ENCODE measurements at places on chromosomes 5 and 9. TPM values are rescaled to one million over a fixed set of nuclear protein-coding genes. Genes with fewer than 3 reads are reported as not detected.

DNA sequence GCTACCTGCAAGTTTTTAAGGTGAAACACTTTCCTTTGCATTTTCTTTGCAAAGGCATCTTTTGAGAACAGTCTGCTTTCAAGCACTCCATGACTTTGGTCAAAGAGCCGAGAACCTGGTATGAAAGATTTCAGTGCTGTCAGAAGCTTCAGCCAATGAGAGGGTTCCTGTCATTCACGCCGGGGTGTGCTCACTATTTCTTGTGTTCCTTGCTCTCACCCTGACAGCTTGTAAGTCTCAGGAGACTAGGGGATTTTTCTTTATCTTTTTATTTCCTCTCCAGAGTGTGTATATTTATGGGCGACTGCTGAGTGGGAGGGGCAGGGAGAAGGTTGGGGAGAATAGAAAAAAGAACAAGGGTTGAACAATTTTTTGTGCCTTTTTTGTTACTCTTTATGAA is 334.0 kb downstream of the PSAT1 start:
- DNase-seq = no peak
- no peaks in the 10 kb centered on the region for H3K27me3 ChIP-seq
- H3K4me1 ChIP-seq = no peaks in the 10 kb centered on the region
- no peak overlapping the region for H3K27ac ChIP-seq
- no peak overlapping the region for H3K4me3 ChIP-seq
- no peaks in the 10 kb centered on the region for H3K36me3 ChIP-seq

- no peak overlapping the region for H3K4me3 ChIP-seq
- no peaks in the 10 kb centered on the region for H3K27me3 ChIP-seq
- no peak overlapping the region for H3K27ac ChIP-seq
Measured at GRCh38 chr5:44275908-44276307, 113.3 kb downstream of the FGF10 start.

GRCh38 chr5:176996780-176997179 is 9.8 kb downstream of the UIMC1 start:
- peaks cover 6% of the 10 kb centered on the region for H3K36me3 ChIP-seq
- no peaks in the 10 kb centered on the region for H3K4me1 ChIP-seq
- no peak overlapping the region for H3K27ac ChIP-seq
- DNase-seq = no peak
- no peaks in the 10 kb centered on the region for H3K27me3 ChIP-seq
- H3K4me3 ChIP-seq = no peak overlapping the region

DNA sequence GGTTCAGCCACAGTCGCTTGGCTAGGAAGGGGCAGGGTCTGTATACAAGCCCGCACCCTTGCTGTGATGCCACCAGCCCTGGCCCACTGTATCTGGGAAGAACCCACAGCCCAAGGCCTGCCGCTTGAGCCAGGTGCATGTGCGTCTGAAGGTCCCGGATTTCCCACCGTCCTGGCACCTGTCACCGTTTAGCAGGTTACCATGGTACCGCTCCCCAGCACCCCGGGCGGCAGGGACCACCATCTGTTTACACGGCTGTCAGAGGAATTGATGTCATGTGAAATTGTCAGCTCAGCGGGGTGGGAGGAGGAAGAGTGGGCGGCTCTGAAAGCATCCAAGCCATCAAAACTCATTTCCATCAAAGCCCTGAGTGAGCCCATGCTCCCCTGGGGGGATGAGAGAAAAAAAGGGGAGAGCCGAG is 92.7 kb downstream of the HRH2 start:
- DNase-seq = no peak
- no peaks in the 10 kb centered on the region for H3K27me3 ChIP-seq
- H3K4me3 ChIP-seq = no peak overlapping the region
- H3K27ac ChIP-seq = no peak overlapping the region

- H3K27ac ChIP-seq = no peak overlapping the region
- H3K4me3 ChIP-seq = no peak overlapping the region
- H3K27me3 ChIP-seq = no peaks in the 10 kb centered on the region
- H3K36me3 ChIP-seq = peaks cover 7% of the 10 kb centered on the region
- peaks cover 15% of the 10 kb centered on the region for H3K4me1 ChIP-seq
Measured at GRCh38 chr5:172235827-172236736, 42.1 kb downstream of the EFCAB9 start.

GRCh38 chr9:3865141-3865772 is 339.5 kb upstream of the RFX3 start:
- no peak overlapping the region for H3K4me3 ChIP-seq
- no peaks in the 10 kb centered on the region for H3K4me1 ChIP-seq

DNA sequence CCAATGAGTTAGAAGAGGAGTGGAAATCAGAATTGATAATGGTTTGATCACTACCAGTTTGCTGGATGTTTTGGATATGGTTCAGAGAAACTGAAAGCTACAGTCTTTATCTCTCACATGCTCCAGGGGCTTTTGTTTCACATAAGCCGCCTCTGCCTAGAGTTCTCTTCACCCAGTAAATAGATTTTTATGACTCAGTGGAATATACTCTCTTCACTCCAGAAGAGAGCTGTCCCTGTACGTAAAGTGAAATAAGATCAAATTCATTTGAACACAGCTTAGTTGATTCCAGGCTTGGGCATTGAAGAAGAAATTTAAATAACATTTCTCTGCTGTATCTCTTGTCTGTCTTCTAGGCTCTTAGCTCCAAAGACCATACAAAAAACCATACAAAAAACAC is 184.9 kb downstream of the TRPM3 start:
- no peak for DNase-seq
- H3K27ac ChIP-seq = no peak overlapping the region
- H3K27me3 ChIP-seq = no peaks in the 10 kb centered on the region

GRCh38 chr9:131113655-131114054 is 11.7 kb upstream of the NUP214 start:
- H3K4me1 ChIP-seq = peaks cover 7% of the 10 kb centered on the region
- H3K36me3 ChIP-seq = peaks cover 31% of the 10 kb centered on the region
- no peaks in the 10 kb centered on the region for H3K27me3 ChIP-seq

GRCh38 chr9:128637656-128638055 is 19.0 kb downstream of the DYNC2I2 start:
- 0 out of 2 replicates have a peak, but pooled peaks cover 8% of the 10 kb centered on the region for H3K4me1 ChIP-seq
- H3K27ac ChIP-seq = no peak overlapping the region
- H3K27me3 ChIP-seq = no peaks in the 10 kb centered on the region
- peaks cover 9% of the 10 kb centered on the region for H3K36me3 ChIP-seq

GRCh38 chr5:141691286-141691866 is 9.3 kb upstream of the ARAP3 start:
- H3K4me1 ChIP-seq = peaks cover 15% of the 10 kb centered on the region
- H3K27ac ChIP-seq = no peak overlapping the region
- no peak for DNase-seq
- H3K36me3 ChIP-seq = no peaks in the 10 kb centered on the region
- H3K4me3 ChIP-seq = no peak overlapping the region

DNA sequence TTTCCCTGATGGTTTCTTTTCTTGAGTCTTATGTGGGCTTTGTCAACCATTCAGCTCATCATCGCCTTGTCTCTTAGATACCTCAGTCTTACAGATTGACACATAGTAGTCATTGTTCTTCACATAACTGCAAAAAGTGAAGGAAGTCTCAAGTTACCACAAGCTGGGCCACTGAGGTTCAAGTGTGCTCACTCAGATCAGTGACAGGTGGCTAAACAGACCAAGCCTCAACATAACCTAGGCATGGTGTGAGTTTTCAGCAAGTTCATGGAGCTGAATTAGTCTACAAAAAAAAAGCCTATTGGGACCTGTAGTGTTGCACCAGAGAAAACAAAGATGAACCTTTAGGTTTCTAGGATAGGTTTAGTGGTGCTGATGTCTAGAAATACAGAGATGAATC is 58.2 kb downstream of the RFK start:
- DNase-seq = no peak
- H3K4me1 ChIP-seq = no peaks in the 10 kb centered on the region
- no peaks in the 10 kb centered on the region for H3K36me3 ChIP-seq
- H3K27ac ChIP-seq = no peak overlapping the region

DNA sequence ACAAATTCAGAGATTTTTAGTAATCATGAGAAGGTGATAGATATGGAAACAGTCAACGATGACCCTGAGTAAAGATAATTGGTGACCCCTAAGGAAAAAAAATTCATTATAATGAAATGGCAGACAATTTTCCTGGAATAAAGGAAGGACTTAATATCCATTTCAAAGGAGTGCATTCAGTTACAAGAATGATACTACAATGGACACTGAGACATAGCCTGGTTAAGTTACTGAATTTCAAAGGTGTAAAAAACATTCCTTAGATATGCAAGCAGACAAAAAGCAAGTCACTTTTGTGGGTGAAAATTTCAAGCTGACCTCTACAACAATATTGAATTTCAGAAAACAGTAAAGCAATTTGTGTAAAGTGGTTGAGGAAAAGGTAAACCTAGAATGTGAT is 1012.5 kb upstream of the SEMA6A start:
- no peaks in the 10 kb centered on the region for H3K36me3 ChIP-seq
- H3K27ac ChIP-seq = no peak overlapping the region
- H3K27me3 ChIP-seq = no peaks in the 10 kb centered on the region
- H3K4me3 ChIP-seq = no peak overlapping the region
- DNase-seq = no peak
- peaks cover 12% of the 10 kb centered on the region for H3K4me1 ChIP-seq

DNA sequence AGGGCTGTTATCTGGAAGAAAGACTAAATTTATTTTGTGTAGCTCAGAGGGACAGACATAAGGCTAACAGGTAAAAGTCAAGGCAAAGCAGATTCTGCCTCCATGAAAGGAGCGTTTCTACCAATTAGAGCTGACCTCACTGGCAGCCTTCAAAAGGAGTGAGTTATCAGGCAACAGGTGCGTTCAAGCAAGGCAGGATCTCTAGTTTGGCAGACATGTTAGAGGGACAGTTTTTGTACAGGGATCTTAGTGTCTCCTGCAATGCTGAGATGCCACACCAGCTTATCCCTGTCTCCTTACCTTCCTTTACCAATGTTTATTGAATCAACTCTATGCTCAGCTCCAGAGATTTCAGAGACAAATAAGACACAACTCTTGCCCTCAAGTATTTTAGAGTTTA is 73.8 kb downstream of the NRG2 start:
- peaks cover 11% of the 10 kb centered on the region for H3K27me3 ChIP-seq
- DNase-seq = no peak
- no peaks in the 10 kb centered on the region for H3K4me1 ChIP-seq
- H3K36me3 ChIP-seq = no peaks in the 10 kb centered on the region
- no peak overlapping the region for H3K4me3 ChIP-seq

DNA sequence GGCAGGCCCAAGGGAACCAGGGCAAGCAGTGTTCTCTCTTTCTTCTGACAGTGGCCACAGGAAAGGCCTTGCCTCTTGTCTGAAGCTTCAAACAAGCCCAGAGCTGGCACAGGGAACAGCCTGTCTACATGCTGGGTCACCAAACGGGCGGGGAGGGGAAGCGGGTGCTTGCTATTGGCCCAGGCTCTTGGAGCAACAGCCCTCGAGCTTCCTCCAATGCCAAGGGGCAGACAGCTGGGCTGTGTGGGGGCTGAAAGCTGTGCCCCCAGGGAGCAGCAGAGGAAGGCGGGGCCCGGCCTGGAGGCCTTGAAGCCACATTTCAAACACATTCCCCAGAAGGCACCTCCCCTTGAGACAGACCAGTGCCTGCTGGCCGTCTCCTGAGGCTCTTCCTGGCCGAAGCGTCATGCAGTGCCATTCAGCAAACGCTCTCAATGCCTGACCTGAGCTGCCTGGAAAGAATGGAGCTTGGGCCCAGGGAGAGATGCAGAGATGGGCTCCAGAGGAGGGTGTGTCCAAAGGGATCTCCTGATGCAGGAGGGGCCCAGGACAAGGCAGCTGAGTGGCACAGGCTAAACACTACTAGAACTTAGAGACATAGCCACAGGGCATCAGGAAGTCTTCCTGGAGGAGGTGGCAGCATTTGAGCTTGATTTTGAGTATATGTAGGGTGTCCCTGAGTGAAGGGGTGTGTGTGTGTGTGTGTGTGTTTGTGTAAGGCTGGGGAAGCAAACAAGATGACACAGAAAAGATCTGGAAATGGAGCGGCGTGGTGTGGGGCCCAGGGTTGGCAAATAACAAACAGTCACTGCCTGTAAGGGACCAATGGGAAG is 2.5 kb downstream of the FIBCD1 start:
- H3K36me3 ChIP-seq = no peaks in the 10 kb centered on the region
- H3K27ac ChIP-seq = no peak overlapping the region
- H3K4me3 ChIP-seq = no peak overlapping the region
- peaks cover 43% of the 10 kb centered on the region for H3K27me3 ChIP-seq
- peak; percentile 81 for DNase-seq
- peaks cover 54% of the 10 kb centered on the region for H3K4me1 ChIP-seq

DNA sequence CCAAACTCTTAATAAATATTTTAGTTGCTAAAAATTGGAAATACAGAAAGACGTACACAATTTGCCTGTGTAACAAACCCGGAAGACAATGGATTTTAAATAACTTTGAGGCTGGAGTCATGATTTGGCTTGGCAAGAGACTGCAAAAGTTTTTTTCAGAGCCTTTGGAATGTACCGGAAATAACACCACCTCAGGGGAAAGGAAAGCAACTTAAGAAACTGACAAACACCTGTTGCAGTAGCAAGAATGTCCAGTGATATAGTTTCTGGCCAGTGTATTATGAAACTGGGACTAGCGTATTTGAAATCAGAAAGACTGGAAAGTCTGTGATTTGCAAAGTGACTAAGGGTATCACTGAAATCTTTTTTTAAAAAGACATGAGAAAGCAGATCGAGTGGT is 842 bp downstream of the MUSK start:
- no peak for DNase-seq
- no peaks in the 10 kb centered on the region for H3K36me3 ChIP-seq
- no peaks in the 10 kb centered on the region for H3K4me1 ChIP-seq
- no peaks in the 10 kb centered on the region for H3K27me3 ChIP-seq
- H3K27ac ChIP-seq = no peak overlapping the region

GRCh38 chr5:64330728-64331231 is 165.1 kb downstream of the RNF180 start:
- no peaks in the 10 kb centered on the region for H3K36me3 ChIP-seq
- peaks cover 6% of the 10 kb centered on the region for H3K4me1 ChIP-seq
- H3K27ac ChIP-seq = no peak overlapping the region
- no peak for DNase-seq

DNA sequence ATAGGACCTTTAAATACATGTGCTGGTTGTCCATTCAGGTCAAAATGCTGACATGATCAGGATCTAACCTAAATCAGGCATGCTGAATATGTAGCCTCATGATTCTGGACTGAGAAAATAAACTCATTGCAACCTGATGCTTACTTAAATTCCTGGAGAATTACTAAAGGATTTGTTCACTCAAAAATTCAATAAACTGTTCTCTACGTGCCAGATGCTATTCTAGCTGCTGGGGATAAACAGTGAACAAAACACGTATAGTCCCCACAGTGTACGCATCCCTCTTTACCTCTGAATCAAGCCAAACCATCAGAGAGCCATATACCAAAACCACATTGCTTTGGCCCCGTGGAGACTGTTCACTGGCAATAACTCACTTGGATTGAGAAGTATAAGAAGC is 6.1 kb downstream of the SCAI start:
- H3K4me3 ChIP-seq = no peak overlapping the region
- no peaks in the 10 kb centered on the region for H3K27me3 ChIP-seq
- H3K4me1 ChIP-seq = 0 out of 2 replicates have a peak, but pooled peaks cover 2% of the 10 kb centered on the region
- no peaks in the 10 kb centered on the region for H3K36me3 ChIP-seq
- DNase-seq = no peak

- H3K27me3 ChIP-seq = no peaks in the 10 kb centered on the region
- peaks cover 16% of the 10 kb centered on the region for H3K4me1 ChIP-seq
- H3K36me3 ChIP-seq = no peaks in the 10 kb centered on the region
- no peak overlapping the region for H3K4me3 ChIP-seq
- no peak overlapping the region for H3K27ac ChIP-seq
- no peak for DNase-seq
Measured at GRCh38 chr5:163190784-163191183, 246.6 kb upstream of the CCNG1 start.

CKS2 gene
- 344 TPM for total RNA-seq

MYMK gene
- total RNA-seq = not detected

LCN6 gene
- total RNA-seq = not detected

HTR4 gene
- total RNA-seq = not detected

SLC9A3 gene
- total RNA-seq = 3.1 TPM

ARID3C gene
- 0.49 TPM for total RNA-seq

NEURL1B gene
- total RNA-seq = 11.4 TPM

ZDHHC11 gene
- 21.8 TPM for total RNA-seq

RRAGA gene
- 24.7 TPM for total RNA-seq

SLC34A1 gene
- total RNA-seq = 0.31 TPM

FAM81B gene
- not detected for total RNA-seq

LNPEP gene
- 8.3 TPM for total RNA-seq

PTCH1 gene
- total RNA-seq = 36.9 TPM
